Effector CD4-positive, alpha-beta T cell (primary cell): ENCODE measurements at places on chromosomes 6 and 20.

DNA sequence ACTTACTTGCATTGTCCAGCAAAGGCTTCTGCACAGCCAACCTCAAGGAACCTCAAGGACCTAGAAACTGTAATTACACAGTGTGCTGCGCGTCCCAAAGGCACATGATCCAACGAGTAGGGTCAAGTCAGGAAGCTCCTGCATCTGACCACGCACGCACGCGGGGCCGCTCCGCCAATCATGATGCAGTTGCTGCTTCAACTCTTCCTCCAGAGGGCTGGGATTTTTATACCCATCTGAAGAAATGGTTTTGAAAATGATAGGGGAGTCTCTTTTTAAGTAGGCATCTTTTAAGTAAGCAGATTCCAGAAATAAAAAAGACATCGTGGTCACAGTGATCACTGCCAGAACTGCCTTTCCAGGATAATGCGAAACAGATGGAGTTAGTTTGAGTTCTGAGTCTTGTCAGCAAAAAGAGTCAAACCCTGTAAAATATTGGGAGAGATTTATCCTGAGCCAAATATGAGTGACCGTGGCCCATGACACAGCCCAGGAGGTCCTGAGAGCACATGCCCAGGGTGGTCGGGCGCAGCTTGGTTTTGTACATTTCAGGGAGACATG is 34.0 kb downstream of the KIF25 start:
- no peak for DNase-seq

GRCh38 chr6:144063246-144063743 is 32.1 kb downstream of the SF3B5 start:
- DNase-seq = no peak

DNA sequence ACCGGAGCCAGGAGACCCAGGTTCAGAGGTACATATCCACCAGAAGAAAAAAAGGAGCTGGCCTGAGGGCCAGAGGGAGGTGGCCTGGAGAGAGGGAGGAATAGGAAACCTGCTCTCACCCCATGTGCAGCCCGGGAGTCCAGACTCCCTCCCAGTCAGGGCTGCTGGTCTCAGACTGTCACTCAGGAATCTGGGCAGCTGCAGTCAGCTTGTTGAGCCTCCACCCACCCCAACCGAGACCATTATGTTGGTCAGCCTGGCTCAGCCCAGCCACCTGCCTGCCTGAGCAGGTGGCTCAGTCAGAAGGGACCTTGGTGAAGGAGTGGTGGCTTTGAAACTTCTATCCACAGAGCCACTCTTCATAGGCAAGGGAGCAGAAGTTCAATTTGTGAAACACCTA is 53.3 kb upstream of the EPB41L1 start:
- no peak for DNase-seq

- no peak for DNase-seq
Observed at GRCh38 chr6:29633534-29633905, 537 bp upstream of the GABBR1 start.

GRCh38 chr6:168541307-168541706 is 100.3 kb downstream of the SMOC2 start:
- no peak for DNase-seq

DNA sequence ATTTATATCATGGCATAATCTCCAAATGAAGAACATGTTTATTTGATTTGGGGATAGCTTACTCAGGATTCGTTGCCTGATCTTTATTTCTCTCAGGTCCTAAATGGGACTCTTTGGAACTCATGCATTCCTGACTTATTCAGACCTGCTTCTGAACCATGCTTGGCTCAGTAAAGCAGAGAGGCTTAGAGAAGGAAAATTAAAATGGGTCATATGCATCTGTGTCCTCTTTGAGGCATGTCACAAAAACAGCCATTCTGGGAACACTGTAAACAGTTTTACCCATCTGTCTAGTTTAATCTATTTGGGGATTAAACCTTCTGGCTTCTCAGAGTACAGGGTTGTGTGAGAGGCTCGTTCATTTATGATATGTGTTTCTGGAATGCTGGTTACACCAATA is 1017.3 kb downstream of the KIF16B start:
- DNase-seq = no peak

- DNase-seq = peak; percentile 57
Observed at GRCh38 chr6:33427585-33428223, 7.8 kb downstream of the SYNGAP1 start.

DNA sequence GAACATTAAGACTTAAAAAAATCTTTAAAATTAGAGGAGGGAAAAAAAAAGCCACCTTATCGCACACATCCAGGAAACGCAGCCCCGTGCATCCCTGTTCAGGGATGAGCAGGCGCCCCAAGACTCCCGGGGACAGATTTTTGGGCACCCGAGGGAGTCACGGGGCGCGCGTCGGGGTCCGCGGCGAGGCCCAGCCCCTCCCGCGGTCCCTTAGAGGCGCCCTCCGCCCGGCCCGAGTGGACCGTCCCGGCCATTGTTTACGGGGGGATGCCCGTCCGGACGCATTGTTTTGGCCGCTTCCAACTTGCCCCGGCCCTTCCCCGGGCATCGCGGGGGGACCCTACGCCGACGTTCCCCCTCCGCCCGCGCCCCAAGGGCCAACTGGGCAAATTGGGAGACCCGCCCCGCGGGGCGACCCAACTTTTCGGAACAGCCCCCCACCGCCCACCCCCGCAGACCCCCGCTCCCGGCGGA is 610 bp downstream of the ZNF217 start:
- DNase-seq = no peak

- DNase-seq = no peak
Observed at GRCh38 chr6:165664559-165665383, 1.7 kb upstream of the PDE10A start.

DNA sequence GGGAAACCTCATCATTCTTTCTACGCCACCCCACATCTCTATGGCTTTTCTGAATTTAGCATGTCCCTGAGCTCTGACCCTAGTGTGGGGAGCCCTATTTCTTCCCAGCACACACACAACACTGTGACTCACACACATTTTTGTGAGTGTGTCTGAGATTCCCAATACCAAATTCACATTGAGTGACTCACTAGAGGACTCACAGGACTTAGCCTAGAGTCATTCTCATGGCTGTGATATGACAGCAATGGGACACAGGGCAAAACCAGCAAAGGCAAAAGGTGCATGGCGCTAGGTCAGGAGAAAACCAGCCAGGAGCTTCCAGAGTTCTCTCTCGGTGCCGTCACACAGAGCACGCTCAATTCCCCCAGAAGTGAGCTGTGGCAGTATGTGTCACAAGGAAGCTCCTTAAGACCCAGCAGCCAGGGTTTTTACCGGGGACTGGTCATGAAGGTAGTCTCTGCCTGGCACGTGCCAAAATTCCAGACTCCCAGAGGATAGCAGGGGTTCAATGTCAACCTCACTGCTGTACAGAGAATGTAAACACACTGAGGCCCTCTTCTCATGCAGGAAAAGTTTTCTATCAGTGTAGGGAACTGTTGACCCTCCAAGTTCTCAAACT is 6.2 kb downstream of the CSTL1 start:
- no peak for DNase-seq

- DNase-seq = no peak
Observed at GRCh38 chr6:18042536-18043145, 55.2 kb upstream of the KIF13A start.

DNA sequence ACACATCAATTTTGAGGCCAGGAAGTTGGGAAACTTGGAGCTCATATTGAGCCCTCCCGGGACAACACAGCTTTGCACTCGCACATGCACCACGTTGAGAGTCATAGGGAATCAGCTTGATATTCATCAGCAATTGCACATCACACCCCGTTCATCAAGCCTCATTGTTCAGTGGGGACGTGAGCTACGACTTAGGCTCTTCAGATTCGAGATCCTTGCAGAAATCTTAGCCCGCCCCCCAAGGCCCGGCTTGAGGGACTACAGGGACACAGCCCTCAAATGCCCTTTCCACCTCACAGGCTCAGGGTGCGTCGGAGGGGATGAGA is 93.0 kb upstream of the MAFB start:
- DNase-seq = no peak

- DNase-seq = no peak
Observed at GRCh38 chr6:19052219-19052618, 665.1 kb downstream of the RNF144B start.

DNA sequence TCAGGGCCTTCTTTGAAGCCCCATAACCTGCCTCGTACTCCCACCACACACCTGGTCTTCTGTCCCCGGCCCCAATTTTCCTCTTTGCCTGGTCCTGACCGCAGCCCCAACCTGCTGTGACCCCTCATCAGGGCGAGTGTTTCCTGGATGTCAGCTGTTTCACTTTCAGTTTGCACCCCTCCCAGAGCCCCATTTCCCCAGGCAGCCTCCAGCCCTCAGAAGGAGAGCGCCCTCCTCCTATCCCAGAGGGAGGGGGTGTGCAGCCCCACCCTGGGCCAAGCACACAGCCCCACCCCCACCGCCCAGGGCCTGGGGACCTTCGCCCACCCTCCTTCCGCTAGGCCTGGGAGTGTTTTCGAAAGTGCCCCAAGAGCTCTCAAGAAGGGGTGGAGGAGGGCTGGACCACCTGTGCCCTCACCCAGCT is 1.5 kb downstream of the BAK1 start:
- DNase-seq = no peak

DNA sequence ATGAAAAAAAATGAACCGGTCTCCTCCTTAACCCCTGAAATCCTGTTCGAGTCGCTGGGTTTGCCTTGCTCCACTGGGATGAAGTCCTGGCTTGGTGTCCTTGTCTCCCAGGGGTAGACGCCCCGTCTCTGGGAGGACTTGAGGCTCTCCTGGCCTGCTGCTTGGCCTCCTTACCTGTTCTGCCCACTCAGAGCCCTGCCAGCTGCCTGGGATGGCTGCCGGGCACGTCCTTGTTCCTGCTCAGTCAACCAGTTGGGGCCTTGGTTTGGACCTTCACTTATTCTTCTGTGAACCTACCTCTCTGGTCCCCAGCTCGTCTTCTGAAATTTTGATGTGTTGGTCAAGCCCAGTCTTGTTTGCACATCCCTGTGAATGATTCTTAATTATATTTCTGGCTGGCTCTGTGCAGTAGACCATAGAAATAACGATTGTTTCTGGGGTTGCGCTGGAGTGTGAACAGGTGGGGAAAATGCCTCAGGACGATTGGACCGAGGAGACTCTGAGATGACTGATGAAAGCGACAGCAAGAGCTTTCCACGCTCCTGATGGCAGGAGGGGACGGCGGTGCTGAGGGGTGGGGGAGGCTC is 126.5 kb upstream of the ESR1 start:
- DNase-seq = no peak

DNA sequence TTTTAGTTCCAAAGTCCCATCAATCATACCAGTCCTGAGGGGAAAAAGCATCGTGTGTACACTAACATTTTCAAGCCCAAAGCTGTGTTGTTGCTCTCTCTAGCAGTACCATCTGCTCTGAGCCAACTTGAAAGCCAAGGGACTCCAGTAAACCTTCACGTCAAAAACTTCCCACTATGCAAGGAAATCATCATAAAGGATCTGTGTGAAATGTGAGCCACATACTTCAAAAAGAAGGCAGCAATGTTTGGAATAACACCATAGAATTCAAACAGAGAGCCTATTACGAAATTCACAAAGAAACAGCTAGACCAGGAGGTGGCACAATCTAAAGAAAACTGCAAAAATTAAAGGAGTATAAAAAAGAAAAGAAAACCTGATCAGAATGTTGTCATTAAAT is 399.8 kb upstream of the EPHA7 start:
- DNase-seq = no peak

GRCh38 chr6:53581856-53582255 is 37.0 kb upstream of the GCLC start:
- no peak for DNase-seq

DNA sequence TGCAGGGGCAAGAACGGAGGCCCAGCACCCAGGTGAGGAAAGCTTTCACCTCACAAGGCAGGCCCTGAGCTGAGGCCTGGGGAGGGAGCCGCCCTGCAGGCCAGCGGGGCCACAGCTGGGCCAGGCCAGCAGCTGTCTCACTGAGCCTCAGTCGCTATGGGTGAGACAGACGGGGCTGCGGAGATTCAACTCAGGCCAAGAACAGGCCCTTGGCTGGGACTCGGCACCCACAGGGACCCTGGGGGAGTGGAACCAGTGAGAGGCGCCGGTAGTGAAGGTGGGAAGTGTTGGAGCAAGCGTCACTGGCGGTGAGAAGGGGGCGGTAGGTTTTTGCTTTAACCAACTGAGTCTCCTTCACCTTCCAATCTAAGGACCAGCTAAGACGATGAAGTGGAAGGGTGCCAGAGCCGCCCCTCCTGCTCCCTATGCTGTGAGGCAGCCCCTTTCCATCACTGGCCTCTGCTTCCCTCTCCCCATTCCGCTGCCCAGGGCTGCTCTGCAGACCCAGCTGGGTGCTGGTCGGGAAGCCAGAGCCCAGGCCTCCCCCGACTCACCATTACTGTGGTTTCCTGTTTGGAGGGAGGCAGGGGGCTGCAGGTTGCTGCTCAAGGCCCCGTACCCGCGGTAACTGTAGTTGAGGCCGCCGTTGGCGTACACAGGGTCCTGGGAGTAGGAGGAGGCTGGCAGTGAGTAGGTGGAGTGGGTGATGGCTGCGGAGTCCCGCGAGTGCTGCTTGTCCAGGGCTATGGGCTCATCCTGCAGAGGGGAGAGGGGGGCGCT is 93.7 kb downstream of the ASXL1 start:
- DNase-seq = no peak

GRCh38 chr6:30113003-30113759 is at the start of gene TRIM31:
Gene TRIM31, minus strand, starts transcription at chr6:30113090. Its CDS starts 285 bp downstream, at chr6:30112805.
- DNase-seq = no peak

DNA sequence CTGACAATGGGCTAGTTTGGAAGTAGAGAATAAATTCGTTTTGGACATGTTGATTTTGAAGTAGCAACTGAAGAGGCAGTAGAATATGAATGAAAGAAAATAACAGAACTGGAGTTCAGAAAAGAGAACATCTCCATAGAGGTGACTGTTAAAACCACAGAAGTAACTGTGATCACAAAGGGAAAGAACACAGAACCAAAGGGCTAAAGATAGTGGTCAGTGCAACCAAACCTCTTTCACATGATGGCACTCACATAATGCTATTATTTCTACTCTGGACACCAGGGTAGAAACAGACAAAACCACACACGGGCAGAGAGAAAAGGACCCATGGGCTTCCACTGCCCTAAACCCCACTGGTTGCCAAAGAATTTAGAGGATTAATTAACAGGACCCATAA is 58.5 kb downstream of the CDK19 start:
- no peak for DNase-seq
